EL (cell line): ENCODE measurements at places on chromosomes 12 and 14.

DNA sequence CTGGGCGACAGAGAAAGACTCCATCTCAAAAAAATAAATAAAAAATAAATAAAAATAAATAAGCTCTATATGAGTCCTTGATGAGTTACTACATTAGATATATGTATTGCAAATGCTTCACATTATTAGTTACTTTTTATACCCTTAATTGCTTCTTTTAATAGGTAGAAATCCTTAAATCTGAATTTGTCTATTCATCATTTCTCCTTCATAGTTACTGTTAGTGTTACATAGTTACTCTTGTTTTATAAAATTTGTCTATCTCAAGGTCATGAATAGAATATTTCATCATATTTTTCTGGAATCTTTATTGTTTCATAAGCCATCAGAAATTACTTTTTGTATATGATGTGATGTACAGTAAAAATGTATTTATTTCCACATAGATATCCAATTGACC is 1624.8 kb upstream of the FLRT2 start:
- DNase-seq, result no peak

DNA sequence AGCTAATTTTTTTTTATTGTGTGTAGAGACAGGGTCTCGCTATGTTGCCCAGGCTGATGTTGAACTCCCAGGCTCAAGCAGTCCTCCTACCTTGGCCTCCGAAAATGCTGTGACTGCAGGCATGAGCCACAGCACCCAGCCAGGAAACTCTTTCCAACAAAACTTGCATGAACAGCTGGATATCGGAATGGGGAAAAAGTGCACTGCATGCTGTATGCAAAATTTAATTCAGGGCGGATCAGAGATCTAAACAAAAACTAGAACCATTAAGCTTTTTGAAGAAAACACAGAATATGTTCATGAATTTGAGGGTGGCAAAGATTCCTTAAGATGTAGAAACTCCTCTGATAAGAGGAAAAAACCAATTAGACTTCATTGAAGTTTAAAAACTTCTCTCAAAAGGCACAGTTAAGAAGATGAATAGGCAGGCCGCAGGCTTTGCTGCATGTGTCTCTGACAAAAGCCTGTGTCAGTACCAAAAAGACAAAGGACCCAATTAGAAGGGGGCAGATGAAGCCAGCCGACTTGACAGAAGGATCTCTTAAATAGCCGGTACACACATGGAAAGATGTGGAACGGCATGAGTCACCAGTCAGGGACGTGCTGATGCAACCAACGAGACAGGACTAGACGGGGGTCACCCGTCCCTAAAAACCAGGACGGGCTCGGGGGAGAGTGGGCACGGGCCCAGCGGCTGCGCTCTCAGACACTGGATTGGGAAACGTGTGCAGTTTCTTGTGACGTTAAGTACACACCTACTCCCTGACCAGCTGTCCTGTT is 34.8 kb upstream of the MMP17 start:
- peak; percentile 35 for DNase-seq

DNA sequence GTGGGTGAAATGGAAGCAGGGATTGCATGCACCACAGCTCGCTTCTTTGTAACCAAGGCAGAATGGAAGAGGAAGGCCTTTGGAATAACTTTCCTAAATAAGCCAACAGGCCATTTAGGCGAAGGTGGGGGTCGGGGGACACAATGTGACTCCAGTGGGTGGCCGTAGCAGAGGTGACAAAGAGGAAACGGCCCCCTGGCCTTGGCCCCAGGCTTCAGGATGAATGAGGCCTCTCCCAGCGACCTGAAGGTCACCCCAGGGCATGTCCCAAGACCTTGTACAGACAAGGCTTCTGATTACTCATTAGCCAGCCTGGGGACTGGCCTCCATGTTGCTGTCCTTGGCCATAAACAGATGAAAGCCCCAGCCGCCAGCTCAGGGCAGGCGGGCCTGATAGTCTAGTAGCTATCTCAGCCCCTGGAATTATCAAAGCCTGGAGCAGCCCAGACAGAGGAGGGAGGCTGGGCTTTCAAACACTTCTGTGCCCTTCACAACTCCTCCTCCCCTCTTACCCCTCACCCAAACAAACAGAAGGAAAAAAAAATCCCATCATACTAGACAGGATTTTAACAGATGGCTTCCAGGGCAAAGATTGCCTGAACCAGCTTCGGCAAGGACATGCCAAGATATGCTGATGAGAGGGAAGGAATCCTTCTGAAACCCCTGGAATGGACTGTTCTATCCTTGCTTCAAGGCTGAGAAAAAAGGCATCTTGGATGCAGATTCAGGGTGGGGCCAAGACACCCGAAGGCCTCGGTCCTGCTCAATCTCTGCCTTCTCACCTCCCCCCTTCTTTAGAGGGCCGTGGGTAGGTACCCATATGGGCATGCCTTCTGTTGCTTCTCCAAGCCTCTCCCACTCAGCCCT is 142.3 kb upstream of the PARP11 start:
- DNase-seq, result no peak

- DNase-seq, result peak; percentile 26
These were observed 1.8 kb downstream of the MSRB3 start for GRCh38 chr12:65280306-65280705.

GRCh38 chr12:125493704-125494308 is 428.6 kb downstream of the AACS start:
- DNase-seq, result no peak

DNA sequence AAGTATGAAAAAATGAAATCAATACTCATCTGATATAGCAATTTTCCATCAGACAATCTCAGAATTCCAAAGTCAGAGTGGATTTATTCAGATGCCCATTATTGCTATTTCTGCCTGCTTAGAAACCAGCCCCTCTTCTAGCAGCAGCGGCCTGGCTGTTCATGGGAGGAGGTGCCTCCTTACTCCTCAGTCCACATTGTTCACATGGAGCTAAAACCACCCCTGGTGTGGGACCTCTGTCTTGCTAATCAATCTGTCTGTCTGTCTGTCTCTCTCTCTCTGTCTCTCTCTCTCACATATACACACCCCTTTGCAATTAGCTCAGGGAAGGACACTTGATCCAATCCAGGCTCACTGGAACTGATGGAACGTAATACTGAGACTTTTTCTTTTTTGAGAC is 176.1 kb downstream of the APAF1 start:
- no peak for DNase-seq

GRCh38 chr14:52852810-52853521 is 61.6 kb upstream of the GNPNAT1 start:
- no peak for DNase-seq

- DNase-seq, result no peak
These were observed 16.7 kb downstream of the PNP start for GRCh38 chr14:20485900-20486299.

GRCh38 chr12:2248901-2249381 is 196.2 kb downstream of the CACNA1C start:
- peak; percentile 75 for DNase-seq

DNA sequence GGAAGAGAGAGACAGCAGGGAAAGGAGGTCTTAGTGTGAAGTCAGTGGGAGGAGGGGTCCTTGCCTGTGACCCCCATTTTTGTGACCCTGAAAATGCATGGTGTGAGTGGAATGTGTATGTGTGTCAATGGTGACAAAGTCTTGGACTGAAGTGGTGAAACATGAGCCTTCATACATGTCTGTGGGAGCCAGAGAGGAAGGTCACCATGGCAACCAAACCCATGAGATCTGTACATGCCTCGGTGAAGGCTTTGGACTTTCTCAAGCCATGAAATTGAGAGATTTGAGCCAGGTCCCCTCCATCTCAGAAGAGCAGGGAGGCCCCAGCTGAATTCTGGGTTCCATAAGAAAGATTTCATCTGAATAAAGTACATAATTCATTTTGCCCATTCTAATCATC is 108.7 kb downstream of the TTC8 start:
- DNase-seq, result no peak

- DNase-seq, result peak; percentile 70
These were observed 845 bp downstream of the L3HYPDH start for GRCh38 chr14:59483363-59483762.

DNA sequence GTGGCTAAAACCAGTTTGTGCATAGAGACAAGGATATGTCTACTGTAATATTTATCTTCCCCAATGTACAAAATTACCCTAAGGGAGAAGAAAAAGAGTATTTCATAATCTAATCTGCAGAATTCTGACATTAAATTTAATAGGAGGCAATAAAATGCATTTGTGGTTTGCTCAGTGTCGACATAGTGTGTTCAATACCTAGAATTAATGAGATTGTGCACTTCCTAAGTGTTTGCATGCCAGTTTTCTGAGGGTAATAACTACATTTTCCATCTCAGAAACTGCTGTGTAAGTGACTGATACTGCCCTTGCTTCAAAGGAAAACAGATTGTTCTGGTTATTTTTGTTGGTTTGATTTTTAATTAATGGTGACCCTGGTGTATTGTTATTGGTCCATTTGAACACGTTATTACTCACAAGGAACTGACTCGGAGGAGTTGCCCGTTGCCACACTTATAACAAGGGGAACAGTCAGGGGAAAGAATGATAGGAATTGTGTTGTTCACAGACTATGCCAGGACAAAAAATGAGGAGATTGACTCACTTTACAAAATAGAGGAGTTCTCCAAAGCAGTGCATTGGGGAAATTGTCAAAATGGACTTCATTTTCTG is 960.3 kb upstream of the TMEM132C start:
- peak; percentile 41 for DNase-seq

- DNase-seq, result no peak
These were observed 14.4 kb downstream of the TTLL5 start for GRCh38 chr14:75675265-75675960.

GRCh38 chr14:53955229-53955556 is 1.4 kb downstream of the BMP4 start:
- no peak for DNase-seq

DNA sequence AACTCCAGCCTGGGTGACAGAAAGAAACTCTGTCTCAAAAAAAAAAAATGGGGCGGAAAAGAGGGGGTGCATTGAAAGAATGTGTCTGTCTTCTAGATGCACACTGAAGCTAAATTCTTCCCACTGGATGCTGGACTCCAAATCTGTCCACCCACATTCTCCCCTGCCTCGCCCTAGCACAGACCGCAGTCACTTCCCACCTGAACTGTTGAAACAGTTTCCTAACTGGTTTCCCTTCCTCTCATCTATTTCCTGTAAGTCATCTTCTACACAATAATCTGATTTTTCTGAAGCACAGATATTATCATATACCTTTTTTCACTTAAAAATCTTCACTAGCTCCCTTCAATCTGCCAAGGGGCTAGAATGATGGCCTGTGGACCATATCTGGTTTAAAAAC is 1.5 kb upstream of the HCAR1 start:
- DNase-seq, result no peak

DNA sequence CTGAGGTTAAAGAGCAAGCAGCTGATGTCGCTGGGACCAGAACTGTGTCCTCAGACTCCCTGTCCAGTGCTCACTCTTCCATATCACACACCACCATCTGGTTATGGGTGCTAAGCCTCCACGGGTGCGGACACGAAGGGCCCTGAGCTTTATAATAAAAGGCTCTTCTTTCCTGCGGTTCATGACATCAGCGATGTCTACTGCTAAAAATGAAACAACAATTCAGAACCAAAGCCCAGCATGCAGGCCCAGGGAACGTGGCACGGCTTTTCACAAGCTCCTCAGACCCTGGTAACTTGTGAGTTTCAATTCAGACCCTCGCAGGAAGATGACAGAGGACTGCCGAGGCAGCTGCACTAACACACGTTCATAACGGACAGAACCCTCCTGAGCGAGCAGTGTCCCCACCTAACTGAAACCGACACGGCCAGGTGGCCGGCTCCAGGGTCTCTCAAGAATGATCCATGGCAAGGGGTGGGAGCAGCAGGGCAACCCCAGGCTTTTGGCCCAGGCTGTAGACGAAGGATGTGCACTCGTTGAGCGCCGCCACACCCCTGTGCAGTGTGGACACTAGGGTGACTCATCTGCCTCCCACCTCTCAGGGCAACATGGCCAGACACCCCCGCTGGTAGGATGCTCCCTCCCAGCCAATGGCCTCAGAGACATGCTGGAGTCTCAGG is 180.3 kb downstream of the CALM1 start:
- DNase-seq, result no peak

GRCh38 chr12:111826316-111826715 is 15.7 kb upstream of the MAPKAPK5 start:
- no peak for DNase-seq

- DNase-seq, result peak; percentile 2
These were observed 49.1 kb upstream of the CAND1 start for GRCh38 chr12:67220065-67220464.

DNA sequence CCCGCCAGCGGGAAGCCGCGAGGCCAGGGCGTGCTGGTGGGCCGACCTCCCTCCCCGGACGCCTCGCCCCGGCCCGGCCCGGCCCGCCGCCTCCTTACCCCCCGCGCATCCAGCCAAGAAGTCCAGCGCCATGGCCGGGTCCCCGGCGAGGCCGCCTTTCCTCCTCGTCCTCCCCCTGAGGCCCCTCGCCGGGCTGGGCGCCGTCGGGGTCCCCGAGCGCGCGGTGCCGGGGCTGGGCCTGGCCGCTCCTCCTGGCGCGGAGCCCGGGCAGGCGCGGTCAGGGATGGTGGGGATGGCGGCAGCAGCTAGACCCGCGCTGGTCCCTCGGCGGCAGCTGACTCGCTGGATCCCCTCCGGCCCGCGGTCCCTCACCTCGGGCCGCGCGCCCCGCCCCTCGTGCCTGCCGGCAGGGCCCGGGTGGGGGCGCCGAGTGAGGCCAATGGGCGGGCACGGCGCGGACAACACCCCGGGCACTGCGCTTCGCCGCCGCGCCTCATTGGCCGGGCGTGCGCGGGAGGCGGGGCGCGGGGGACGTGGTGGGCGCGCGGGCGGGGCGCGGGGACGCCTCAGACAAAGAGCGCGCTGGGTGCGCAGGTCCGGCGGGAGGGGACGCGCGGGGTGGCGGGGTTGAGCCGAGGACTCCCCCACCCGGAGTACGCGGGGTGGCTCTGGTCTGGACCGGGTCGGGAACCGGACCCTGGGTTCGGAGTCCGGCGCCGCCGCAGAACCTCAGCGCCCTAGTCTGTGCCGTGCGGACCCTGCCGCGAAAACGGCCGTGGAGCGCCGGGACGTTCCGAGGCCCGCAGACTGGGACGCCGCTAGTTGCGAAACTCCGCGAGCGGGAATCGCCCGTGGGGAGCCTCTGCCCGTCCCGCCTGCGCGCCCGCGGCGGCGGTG is at the start of gene SLC25A29:
SLC25A29 (minus strand) TSS at position 344 of the 897 bp plus-strand sequence; CDS start at position 132, 212 bp downstream.
- DNase-seq, result peak; percentile 90

GRCh38 chr12:22242726-22243125 is 91.8 kb downstream of the ST8SIA1 start:
- no peak for DNase-seq

DNA sequence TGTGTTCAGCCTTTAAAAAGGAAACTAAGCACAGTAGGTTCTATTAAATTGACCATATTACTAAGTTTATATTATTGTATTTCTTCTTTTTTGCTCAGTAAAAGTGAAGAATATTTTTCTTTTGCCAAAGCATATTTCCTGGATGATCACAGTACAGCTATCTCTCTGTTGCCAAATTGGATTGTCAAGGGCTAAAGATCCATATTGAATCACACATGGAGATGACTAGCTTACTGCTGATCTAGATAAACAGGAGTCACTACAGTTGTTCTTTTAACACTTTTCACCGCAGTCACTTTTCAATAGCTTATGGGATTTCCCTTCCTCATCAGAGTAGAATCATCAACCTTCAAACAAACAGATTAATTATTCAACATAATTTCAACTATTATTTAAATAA is 78.6 kb downstream of the LRRC9 start:
- no peak for DNase-seq
